ENCODE measurements at places on chromosomes 6 and 20.

DNA sequence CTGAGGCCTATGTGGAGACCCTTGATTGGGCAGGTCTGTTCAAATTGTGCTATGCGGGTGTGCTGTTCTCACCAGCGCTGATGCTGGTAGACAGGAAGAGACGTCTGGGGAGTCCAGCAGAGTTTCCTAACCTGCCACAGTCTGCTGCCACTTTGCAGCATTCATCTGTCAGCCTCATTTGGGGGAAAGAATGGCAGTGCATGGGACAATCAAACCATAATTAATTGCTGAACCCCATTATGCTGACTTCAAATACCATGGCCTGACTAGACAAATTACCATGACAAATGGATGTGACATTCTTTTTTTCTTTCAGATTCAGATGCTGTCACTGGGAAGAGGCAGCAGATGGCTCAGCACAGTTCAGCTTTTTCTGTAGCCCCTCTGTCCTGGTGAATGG, 171.4 kb upstream of the SYNDIG1 start:
- DNase-seq = no peak

- no peak for DNase-seq
Measured at GRCh38 chr20:51159303-51159702, 136.4 kb upstream of the KCNG1 start.

- no peak for DNase-seq
Measured at GRCh38 chr20:699811-700338, 24.3 kb upstream of the SCRT2 start.

DNA sequence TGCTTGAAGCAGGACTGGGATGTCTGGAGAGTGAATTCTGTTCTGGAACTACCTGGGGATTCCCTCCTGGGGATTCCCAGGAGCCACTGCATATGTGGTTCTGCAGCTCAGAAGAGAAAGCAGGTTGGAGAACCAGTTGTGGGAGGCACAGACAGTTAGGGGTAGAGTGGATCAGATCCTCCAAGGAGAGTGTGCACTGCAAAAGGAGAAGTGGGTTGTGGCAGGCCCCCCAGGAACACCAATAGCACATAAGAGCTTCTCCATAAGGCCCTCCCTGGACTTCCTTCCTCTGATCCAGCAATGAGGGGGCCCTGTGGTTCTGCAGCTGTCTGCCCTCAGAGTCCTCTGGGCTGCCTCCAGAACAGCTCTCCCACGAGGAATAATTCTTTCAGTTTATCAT, 369.2 kb upstream of the CNR1 start:
- no peak for DNase-seq

- no peak for DNase-seq
Measured at GRCh38 chr6:701700-702479, 9.0 kb upstream of the EXOC2 start.

- DNase-seq = no peak
Measured at GRCh38 chr6:903761-904160, 210.8 kb upstream of the EXOC2 start.

GRCh38 chr6:143839196-143839595, 3.9 kb upstream of the LTV1 start:
- DNase-seq = no peak

GRCh38 chr6:99967052-99967451, 27.0 kb downstream of the MCHR2 start:
- no peak for DNase-seq

DNA sequence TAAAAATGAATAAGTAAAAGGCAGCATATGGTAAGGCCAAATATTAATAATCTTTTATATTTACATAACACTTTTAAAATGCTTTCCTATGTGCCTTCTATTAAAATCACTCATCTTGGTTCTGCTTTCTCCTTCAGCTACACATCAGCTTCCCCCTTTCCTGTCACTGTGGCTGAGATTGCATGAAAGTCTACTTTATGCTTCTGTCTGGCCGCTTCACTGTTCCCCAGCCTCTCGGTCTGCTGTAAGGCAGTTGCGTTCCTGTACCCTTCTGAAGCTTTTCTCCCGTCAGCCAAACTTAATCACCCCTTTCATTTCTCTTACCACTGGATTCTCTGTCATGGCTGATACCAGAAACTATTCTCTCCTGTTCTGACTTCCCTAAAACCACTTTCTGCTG, 34.6 kb downstream of the SOX4 start:
- no peak for DNase-seq

DNA sequence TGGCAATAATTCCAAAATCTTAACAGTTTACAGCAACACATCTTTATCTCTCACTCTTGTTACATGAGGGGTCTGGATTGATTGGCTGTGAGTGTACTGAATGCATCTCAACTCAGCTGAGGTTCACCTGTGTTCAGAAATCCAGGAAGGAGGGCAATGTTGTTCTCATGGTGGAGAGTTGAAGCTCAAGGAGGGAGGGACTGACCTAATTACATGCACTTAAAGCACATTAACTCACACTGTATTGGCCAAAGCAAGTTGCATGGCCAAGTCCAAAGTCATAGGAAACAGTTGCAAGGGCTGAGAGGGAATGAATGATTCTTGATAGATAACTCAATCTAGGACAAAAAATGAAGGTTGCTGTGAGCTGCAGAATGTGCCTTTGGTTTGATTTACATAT, 102.2 kb downstream of the DOK5 start:
- no peak for DNase-seq

DNA sequence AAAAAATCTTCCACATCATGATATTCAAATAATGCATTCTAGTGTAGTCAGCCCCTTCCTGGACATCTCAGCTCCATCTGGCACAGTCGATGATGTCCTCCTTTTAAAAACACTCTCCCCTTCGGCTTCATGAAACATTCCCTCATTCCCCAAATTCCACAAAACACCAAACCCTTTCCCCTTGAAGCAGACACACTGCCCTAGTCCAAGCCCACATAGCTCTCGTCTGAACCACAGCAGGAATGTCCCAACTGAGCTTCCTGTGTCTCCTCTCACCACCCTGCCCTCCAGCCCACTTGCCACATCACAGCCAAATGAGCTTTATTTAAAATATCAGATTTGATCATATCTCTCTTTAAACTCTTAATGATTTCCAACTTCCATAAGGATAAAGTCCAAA, 106.4 kb upstream of the CARMIL1 start:
- no peak for DNase-seq

DNA sequence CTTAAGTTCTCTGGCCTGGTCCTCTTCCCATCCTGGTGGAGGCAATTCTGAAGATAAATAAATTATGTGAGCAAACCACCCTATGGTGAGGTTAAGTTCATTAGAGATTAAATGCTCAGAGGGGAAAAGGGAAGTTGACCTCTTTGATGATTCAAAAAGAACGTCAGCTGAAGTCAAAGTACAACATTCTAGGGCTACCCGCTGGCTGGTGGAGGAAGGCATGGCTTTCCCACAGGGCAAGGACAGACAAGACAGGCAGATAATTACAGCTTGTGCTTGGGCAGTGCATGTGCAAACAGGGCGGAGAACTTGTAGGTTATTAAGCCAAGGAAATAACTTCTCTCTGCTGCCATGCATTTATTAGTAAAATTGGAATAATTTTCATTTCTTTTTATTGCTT, 91.0 kb upstream of the SLC24A3 start:
- DNase-seq = no peak

- no peak for DNase-seq
Measured at GRCh38 chr6:50861692-50862091, 43.0 kb downstream of the TFAP2B start.

DNA sequence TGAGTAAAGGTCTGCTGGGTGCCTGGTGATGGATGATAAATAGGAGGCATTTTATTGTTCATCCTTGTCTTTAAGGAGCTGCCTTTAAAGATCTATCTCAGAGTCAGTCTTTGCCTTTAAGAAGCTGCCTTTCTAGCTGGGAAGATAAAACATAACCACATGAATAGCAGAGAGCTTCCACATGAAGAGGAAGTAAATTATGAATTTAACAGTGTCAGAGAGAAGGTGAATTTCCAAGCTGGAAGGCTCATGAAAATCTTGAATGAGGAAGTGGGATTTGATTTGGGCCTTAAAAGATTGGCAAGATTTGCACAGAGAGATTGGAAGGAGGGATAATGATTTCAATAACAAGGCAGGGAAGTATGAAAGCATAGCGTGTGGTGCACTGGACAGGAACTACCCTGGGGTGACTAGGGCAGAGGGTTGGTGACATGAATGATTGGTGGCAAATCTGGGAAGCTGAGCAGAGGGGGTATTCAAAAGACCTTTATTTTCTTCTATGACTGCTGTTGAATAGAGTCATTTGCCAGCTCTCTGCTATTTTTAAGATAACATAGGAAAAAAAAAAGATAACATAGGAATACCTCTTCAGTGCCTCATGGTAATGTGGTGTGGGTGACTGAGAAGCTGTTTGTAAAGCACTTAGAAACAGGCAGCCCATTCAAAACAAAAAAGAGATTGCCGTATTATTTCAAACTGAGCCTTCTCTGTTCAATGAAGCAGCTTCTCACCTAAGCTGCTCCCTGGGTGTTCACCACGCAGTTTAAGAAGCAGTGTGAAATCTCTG, 591.6 kb downstream of the PKHD1 start:
- DNase-seq = no peak

GRCh38 chr20:31839782-31840487, 5.5 kb downstream of the FOXS1 start:
- DNase-seq = no peak

DNA sequence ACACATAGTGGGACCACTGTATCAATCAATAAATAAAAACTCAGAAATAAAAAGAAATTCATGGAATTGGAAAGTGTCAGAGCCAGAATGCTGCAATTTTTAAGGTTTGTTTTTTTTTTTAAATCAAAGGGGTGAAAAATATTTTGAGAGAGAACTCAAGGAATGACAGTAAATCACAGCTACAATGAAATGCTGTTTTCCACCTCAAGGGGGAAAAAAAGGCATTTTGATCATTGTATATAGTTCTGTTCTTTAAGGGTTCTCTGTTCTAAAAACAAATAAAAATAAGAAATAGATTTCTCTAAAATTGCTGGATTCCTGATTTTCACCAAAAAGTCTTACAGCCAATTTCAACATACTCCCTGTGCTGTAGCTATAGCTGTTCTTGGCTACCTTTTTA, 24.5 kb downstream of the FAXC start:
- DNase-seq = no peak

GRCh38 chr20:37202267-37202943, 23.1 kb upstream of the MROH8 start:
- DNase-seq = no peak
